ENCODE measurements at places on chromosomes 2 and 18.

DNA sequence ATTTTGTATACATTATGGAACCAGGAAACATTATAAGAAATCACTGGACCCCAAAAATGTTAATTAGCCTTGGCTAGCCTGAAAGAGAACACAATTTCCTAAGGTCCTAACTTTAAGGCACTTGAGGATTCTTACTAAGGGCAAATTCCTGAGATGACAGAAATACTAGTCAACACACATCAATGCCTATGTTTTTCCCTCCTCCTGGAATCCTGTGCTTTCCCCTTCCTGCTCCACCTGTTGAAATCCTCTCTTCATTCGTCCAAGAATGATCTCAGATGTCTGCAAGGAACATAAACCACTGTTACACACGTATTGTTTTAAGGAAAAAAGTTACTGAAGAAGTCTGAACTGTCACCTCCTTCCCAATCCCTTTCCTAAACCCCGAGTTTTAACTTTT lies 21.2 kb upstream of the DARS1 start:
- no peak for ATAC-seq

GRCh38 chr2:28929581-28929980 lies 35.1 kb downstream of the WDR43 start:
- no peak for ATAC-seq

DNA sequence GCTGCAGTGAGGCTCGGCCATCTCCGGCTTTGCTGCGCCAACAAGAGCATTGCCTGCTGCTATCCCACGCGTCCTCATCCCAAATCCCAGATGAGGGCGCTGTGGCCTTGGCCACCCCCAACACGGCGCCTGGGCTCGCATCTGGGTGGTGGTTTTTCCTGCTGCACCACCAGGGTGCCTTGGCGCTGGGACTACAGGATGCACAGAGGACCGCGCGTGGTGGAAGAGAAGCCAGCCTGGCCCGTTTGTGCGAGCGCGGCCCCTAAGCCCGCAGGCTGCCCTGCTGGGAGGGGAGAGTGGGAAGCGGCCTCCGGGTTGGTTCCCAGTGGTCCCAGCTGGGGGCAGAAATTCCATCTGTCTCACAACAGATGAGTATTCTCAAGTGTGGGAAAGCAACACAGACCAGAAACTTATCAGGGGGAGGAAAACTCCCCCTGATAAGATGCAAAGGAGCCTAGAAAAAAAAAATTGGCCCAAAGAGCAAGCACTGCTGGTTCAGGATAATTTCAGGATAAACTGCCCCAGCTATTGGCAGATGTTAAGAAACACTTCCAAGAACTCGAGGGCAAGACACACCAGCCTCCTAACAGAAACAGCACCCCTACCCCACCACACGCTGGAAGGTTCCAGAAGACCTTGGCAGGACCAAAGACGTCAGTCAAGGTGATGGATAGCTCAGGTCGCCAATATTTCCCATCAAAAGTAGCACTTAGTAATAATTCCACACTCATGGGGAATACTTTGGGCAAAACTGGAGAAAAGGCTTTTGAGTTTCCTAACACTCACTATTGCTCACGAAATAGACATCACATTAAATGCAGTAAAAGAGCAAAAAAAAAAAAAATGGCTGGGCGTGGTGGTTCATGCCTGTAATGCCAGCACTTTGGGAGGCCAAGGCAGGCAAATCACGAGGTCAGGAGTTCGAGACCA lies 152.1 kb downstream of the PXDN start:
- ATAC-seq: peak; percentile 83

DNA sequence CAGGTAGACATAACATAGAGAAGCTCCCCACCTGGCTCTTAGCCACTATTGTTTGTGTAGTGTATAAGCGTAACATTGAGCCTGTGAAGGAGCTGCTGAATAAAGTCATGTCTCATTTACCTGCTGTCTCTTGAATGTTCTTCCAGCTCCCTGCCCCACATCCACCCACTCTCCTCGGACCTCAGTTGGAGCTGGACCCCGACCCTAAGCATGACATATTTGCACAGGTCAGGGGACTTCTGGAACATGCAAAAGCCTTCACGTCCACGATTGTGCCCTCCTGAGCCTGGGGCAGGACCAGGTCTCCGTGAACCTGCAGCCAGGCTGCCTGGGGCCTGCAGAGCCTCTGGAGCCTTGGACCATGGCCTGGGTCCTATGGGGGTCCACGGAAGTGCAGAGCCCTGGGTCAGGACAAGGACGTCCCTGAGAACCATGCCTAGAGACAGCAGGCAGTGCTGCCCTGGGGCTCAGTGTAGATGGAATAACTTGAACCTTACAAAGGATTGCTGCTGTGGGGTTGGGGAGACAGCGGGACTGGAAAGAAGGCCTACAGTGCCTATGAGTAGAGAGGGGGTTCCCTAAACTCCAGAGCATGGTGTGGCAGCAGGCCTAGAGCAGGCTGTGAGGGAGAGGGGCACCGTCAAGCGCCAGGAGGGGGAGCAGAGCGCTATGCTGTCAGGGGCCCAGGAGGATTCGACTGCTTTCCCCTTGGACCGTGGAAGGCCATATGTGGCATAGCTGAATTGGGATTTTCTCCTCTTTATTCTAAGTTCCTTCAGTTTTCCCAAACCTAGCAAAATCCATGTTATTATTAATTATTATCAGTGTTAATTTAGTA lies 99.9 kb upstream of the ZNF236 start:
- ATAC-seq: no peak

- peak; percentile 30 for ATAC-seq
These were observed 1.4 kb downstream of the IL36RN start for GRCh38 chr2:113060396-113060795.

- ATAC-seq: no peak
These were observed 298.0 kb downstream of the TRIB2 start for GRCh38 chr2:13014783-13015182.

- ATAC-seq: peak; percentile 82
These were observed 133.9 kb downstream of the ATP9B start for GRCh38 chr18:79203017-79203605.

- no peak for ATAC-seq
These were observed 111.9 kb upstream of the LYPD6 start for GRCh38 chr2:149218497-149218896.

DNA sequence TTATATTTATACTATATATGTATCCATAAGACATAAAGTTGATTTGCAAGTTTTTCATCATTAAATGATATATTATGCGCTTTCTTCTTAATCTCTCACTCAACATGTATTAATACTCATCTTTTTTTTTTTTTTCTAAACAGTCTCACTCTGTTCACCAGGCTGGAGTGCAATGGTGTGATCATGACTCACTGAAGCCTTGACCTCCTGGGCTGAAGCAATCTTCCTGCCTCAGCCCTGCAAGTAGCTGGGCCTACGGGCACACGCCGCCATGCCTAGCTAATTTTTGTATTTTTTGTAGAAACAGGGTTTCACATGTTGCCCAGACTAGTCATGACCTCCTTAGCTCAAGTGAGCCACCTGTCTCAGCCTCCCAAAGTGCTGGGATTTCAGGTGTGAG lies 51.4 kb upstream of the MAP4K3 start:
- ATAC-seq: no peak

GRCh38 chr18:25057491-25058050 lies 294.4 kb downstream of the ZNF521 start:
- ATAC-seq: no peak

GRCh38 chr2:18518116-18519111 lies 42.0 kb downstream of the RDH14 start:
- ATAC-seq: no peak

GRCh38 chr2:7169593-7169992 lies 252.4 kb downstream of the RNF144A start:
- ATAC-seq: no peak

GRCh38 chr2:70243806-70244584 lies 4.4 kb downstream of the TIA1 start:
- ATAC-seq: no peak

GRCh38 chr2:186907897-186908296 lies 58.9 kb upstream of the ZSWIM2 start:
- ATAC-seq: no peak

DNA sequence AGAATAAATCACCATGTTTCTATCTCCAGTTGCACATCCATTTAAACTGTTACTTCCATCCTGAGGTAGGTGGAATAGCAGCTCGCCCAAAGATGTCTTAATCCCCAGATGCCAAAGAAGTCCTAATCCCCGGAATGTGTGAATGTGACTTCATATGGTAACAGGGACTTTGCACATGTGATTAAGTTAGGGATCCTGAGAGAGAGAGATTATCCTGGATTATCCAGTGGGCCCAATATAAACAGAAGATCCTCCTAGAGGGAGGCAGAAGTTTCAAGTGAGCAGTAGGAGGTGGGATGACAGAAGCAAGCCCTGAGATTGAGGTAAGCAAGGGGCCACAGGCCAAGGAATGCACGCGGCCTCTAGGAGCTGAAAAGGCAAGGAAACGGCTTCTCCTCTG lies 19.8 kb downstream of the CREG2 start:
- no peak for ATAC-seq

GRCh38 chr2:196176142-196176738 lies 4.9 kb upstream of the STK17B start:
- ATAC-seq: peak; percentile 49

DNA sequence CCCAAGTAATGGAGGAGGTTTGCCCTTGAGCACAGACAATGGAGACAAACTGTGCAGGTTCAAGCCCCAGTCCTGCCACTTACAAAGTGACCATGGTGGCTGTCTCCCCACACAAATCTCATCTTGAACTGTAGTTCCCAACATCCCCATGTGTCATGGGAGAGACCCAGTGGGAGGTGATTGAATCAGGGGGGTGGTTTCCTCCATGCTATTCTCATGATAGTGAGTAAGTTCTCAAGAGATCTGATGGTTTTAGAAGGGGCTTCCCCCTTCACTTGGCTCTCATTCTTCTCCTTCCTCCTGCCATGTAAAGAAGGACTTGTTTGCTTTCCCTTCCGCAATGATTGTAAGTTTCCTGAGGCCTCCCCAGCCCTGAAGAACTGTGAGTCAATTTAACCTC lies 225.4 kb downstream of the TXNL1 start:
- ATAC-seq: no peak

- no peak for ATAC-seq
These were observed 45.3 kb upstream of the PSME4 start for GRCh38 chr2:54015798-54016699.

- no peak for ATAC-seq
These were observed 123.7 kb upstream of the PPP1CB start for GRCh38 chr2:28627722-28628480.

DNA sequence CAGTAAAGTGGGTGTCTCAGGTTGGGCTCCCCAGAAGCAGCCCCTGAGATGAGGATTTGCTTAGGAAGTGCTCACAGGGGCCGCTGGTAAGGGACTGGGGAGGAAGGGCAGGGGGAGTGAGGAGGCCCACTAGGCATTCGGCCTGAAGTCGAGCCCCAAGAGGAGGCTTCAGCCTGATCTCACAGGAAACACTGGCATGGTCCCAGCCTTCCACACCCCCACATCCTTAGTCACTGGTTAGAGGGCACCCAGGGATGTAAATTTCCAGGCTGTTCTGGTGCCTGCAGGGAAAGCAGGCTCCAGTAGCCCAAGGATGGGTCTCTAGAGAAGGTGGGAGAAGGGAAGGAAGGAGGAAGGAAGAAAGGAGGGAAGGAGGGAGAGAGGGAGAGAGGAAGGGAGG lies 22.4 kb upstream of the KCNK3 start:
- no peak for ATAC-seq

- no peak for ATAC-seq
These were observed 635.7 kb upstream of the NRXN1 start for GRCh38 chr2:51667679-51668078.

DNA sequence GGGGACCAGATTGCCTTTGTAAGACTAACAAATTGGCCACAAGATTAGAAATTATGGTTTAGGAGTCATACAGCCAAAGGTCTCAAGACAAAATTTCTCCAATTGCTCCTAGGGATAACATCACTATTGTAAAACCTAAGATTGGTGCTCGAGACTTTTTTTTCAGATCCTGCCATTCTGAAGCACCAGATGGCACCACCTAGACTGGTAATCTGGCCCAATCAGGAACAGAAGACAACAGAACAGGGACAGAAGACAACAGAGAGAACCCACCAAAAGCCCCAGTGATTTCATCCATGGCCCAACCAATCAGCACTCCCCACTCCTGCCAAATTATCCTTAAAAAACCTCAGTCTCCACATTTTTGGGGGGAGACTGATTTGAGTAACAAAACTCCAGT lies 66.8 kb downstream of the LINC00305 start:
- no peak for ATAC-seq

DNA sequence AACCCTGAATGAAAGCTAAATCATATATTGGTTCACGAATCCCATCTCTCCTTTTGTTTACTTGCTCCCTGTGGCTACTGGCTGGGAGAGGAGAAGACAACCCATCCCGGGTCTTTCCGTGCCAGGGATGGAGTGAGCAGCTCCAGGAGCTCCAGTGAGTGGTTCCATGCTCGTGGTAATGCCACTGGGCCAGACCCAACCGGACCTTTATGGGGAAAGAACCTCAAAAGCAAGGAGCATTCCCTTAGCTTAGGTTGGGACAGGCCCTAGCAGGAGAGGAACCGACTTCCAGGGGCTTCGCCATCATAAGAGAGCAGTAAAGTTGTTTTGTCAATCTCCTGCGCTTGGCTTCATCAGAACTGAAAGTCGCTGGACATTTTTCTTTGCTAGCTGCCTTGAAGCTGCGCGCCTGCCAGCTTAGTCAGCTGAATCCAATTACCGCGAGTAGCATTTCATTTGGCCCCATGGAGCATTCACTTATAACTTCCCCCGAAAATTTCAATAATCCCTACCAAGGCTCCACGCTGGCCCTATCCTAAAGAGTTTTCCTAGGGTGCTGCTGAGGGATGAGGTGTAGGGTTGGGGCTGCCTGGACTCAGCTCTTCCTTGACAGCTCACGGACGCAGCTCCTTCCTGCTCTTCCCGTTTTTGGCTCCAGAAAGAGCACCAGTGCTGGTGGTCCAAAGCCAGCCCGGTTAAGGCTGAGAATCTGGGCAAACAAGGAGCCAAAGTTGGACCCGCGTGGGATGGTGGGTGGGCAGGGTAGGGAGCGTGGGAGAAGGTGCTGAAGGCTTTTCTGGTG lies 4.9 kb downstream of the HOXD3 start:
- no peak for ATAC-seq

- no peak for ATAC-seq
These were observed 96.2 kb downstream of the COPS8 start for GRCh38 chr2:237181844-237182243.
